Astrocyte (in vitro differentiated cells and primary cell): ENCODE measurements at places on chromosomes 7 and 10. TPM values are rescaled to one million over a fixed set of nuclear protein-coding genes. Genes with fewer than 3 reads are reported as not detected.

The PNLIP gene
- not detected in 2 replicates for total RNA-seq

The SRRM3 gene
- total RNA-seq = 1.7 and 2.7 TPM in 2 replicates

The HTRA1 gene
- 34.9 and 89.8 TPM in 2 replicates for total RNA-seq

The PNLIPRP2 gene
- not detected in 2 replicates for total RNA-seq
